ENCODE measurements at places on chromosomes 2 and 18.

DNA sequence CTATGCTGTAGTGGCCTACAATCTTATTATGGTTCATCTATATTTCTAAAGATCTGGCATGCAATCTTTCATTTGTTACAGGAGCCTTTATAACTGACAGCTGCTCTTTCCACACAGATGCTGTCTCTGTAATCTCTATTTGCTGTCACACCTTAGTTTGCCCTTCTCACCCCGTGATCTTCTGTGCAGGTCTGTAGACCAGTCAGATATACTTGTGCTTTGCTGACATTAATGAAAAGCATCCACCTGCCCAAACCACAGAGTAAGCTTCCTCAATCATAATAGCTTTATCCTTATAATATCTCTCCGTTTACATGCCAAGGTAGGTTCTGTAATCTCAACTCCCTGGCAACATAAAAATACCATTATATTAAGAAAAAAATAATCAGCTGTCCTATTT is 122.4 kb downstream of the GRB14 start:
- no peak for DNase-seq

DNA sequence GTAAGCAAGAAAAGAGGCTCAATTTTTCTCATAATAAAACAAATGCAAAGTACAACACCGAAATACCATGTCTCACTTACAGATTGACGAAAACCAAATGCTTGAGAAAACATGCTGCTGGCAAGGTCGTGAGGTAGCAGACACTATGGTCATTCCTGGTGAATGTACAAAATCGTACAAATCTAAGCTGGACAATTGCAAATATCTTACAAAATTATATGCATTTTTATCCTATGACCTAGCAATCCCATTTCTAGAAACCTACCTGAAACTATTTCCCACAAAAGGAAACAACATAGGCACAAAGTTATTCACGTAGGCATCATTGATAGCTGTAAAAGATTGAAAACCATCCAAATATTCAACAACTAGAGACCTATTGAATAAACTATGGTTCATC is 54.0 kb downstream of the SCG2 start:
- DNase-seq = no peak

- peak; percentile 66 for DNase-seq
Observed at GRCh38 chr2:43131051-43131889, 95.1 kb downstream of the ZFP36L2 start.

DNA sequence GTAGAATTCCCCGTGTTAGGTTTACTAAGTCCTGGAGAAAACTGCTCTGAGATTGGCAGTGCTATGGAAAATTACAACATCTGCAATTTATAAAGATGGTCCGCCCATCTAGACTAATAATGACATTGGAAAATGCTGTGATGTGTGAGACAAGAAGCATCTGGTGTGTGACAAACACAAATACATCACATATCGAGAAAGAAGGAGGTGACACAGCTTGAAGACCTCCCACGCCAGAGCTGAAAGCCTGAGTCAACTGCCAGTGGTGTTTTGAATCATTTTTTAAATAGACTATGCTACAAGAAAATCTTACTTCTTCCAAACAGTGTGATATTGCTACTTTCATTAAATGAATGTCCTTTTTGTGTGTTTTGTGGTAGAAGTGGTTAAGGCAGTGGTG is 8.6 kb upstream of the ANO7 start:
- DNase-seq = no peak

DNA sequence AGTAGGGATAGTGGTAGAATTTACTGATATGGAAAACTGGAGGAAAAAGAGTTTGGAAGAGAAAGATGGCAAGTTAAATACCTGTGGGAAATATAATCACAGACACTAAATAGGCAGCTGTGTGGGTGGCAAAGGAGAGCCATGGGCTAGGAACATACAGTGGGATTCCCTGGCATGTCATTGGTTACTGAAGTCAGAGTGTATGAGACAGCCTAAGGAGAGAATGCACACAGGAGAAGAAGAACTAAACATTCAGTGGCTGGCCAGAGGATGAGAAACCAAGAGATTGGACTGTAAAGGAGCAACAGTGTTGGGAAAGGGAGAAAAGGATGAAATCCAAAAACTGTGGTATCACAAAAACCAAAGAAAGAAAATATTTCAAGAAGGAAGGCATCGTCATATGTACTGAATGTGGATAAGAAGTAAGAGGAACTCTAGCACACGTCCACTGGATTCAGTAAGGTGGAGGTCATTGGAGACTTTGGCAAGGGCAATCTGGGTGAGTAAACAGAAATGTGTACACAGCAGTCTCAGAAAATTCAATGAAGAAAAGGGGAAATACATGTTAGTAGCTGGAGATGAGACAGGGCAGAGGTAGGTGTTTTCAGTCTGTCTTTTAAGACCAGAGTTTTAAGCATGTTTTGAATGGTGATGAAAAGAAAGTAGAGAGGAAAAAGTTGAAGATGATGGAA is 83.3 kb downstream of the SPIRE1 start:
- DNase-seq = no peak

GRCh38 chr2:138500592-138501424 is 762 bp upstream of the SPOPL start:
- DNase-seq = no peak

DNA sequence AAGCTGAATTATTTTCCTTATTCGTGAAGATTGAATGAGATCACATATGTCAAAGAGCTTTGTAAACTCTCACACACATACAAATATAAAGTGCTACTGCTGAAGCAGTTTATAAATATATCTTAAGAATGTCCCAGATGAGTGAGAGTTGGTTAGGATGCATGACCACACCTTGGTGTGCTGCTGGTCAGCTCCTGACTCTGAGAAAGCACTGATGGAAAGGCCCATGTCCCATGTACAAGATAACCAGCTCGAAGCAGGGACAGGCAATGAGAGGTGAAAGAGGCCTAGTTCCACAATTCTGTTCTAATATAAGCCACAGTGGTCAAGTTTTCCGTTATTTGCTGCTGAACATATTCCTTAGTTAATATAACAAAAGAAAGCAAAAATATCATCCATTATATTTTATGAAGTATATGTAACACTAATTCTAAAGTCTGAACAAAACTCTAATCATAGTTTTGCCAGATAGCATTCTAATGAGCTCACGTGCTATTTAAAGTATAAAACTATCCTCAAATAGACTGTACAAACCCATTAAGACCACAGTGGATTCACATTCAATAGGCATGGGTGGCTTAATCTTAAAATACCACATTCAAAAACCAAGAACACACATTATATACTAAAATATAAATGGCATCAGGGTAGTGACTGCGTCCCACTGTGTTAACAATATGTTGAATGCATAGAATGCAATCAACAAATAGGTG is 49.1 kb downstream of the CHMP3 start:
- DNase-seq = no peak

- DNase-seq = no peak
Observed at GRCh38 chr2:99377879-99378278, 40.7 kb downstream of the EIF5B start.

- DNase-seq = no peak
Observed at GRCh38 chr2:201298462-201299052, 38.2 kb downstream of the CASP8 start.

DNA sequence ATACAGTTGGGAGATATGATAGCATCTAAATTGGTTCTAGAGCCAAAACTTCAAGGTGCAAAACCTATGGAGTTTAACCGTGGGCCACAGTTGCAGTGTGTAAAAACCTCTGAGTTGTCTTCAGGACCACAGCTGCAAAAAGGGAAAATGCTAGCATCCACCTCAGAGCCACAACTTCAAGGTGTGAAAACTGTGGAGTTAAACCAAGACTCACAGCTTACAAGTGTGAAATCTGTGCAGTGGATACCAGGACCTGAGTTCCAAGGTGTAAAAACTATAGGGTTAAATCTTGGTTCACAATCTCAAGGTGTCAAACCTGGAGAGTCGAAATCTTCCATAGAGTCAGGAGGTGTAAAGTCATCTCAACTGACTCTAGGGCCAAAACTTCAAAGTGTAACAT is 10.4 kb upstream of the ZNF512 start:
- DNase-seq = no peak

DNA sequence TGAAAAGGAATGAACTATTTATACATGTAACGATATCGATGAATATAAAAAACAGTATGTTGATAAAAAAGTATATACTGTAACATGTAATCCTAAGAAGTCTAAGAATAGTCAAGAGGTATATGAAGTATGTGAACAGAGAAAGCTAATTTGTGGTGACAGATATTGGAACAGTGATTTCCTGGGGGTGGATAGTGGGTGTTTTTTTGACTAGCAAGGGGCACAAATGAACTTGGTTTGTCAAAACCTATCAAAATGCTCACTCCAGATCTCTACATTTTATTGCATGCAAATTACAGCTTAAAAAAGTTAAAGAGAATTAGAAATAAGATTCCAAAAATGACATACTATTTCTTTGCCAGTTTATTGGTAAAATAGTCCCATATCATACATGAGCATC is 35.4 kb downstream of the PTH2R start:
- DNase-seq = no peak

DNA sequence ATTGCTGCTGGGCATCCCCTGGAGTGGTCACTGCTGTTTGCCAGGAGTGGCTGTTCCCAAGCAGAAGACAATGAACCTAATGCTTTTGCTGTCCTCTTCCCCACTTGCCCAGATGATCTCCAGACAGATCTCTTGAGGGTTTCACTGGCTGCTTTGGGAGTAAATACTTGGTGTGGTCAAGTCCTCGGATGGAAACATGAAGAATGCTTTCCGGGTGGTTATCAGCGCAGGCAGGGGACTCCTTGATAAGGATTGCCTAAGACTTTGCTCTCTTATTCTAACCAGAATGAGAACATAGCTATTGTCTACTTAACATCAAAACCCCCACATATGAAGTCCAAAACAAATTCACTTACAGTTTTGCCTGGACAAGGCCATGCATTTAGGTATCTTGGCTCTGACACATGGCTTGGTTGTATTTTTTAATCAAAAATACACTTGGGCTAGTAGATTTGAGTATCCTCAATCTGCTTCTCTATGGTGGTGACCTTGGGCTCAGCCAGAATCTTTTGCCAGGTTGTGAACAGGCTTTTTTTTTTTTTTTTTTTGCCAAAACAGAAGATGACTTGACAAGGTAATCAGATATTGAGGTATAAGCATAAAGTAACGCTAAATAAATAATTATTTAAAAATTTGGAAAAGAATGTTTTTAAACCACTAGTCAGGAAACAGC is 34.8 kb upstream of the MYO3B start:
- no peak for DNase-seq

GRCh38 chr2:73827018-73827417 is 1.7 kb upstream of the STAMBP start:
- no peak for DNase-seq

DNA sequence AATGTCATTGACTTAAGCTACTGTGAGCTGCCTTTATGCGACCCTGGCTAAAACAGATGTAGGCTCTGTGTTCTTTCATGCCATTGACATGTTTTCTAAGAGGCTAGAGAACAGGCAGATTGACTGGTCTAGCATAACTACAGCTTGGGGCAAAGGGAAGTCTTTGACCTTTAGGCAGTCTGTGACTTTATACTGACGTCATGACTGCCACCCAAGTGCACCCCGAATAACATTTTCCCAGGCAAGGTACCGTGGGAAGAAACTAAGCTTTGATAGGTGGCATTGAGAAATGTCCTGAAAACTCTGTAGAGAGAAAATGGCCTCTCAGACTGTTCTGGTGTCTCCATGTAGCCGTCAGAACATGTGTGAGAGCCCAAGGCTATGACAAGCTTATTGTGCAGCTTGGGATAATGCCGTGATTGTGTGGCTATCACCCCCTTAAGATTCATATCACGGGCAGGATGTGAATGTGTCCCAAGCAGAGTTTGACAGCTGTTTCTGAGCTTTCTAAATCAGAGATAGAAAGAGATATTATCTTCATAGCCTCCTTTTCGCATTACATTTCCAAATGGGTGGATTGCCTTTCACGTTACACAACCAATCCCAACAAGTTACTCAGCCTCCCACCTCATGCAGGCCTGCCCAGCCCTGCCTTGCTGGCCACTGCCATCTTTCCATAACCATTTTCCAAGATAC is 672.2 kb upstream of the ACVR2A start:
- no peak for DNase-seq

DNA sequence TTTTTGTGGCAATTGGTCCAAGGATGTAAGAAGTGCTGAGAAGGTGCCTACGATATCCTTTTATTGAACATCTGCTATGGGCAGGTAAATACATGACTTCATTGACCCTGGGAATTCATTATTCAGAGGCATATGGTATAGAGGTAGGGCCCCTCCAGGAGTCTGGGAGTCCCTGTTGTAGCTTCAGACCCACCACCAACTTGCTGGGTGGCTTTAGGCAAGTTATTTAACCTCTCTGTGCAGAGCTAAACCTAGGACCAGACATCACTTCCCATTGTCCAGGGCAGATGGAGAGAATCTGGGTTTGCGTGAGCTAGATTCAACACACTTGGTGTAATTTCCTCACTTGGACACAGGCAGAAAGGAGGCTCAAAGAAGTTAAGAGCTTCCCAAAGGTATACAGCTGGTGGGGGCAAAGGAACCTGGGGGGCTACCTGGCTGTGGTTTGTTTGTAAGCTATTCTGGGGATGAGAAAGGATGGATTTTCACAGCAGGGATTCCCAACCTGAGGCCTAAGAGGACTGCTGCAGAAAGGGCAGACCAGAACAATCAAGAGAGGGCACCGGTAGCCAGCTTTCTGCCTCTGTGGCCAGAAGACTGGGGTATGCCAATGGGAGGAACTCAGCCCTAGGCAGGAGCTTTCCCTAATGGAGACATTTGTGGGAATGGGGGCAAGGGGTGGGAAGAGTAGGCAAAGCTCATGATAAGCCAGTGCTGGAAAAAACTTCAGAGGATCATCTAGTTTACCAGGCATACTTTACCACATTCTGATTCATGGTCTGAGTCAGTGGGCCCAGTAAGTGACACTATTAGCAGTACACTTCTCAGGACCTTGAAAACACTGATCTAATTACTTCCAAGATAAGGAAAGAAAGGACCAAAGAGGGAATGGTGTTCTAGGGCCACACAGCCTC is 102.7 kb upstream of the SMAD2 start:
- no peak for DNase-seq

GRCh38 chr2:8465560-8465959 is 216.3 kb upstream of the ID2 start:
- DNase-seq = no peak

DNA sequence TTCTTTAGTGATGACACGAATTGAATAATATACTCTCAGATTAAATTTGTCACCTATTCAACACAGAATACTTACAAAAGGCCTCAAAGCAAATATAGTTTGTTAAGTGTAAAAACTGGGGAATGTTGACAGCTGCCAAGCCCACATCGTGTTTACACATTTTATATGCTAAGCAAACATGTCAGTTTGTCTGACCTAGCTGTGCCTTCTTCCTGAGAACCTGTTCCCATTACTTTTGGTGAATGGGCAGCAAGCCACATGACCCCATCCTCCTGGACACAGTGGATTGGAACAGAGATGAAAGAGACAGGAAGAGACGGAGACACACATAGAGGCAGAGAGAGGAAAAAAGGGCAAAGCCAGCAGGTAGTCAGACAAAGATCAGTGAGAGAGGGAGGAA is 22.9 kb upstream of the CUL3 start:
- DNase-seq = no peak

Measured in HS-27A (cell line).